Sigmoid colon (tissue), 7 donors: ENCODE measurements at places on chromosomes 13 and 19. TPM values are rescaled to one million over a fixed set of nuclear protein-coding genes. Genes with fewer than 3 reads are reported as not detected.

Gene NDFIP2
- 9.4 TPM for total RNA-seq

Gene ZFP36
- total RNA-seq: 78.1 TPM

Gene ZNF208
- total RNA-seq: 11.7 TPM

Gene PRR36
- total RNA-seq: not detected

DNA sequence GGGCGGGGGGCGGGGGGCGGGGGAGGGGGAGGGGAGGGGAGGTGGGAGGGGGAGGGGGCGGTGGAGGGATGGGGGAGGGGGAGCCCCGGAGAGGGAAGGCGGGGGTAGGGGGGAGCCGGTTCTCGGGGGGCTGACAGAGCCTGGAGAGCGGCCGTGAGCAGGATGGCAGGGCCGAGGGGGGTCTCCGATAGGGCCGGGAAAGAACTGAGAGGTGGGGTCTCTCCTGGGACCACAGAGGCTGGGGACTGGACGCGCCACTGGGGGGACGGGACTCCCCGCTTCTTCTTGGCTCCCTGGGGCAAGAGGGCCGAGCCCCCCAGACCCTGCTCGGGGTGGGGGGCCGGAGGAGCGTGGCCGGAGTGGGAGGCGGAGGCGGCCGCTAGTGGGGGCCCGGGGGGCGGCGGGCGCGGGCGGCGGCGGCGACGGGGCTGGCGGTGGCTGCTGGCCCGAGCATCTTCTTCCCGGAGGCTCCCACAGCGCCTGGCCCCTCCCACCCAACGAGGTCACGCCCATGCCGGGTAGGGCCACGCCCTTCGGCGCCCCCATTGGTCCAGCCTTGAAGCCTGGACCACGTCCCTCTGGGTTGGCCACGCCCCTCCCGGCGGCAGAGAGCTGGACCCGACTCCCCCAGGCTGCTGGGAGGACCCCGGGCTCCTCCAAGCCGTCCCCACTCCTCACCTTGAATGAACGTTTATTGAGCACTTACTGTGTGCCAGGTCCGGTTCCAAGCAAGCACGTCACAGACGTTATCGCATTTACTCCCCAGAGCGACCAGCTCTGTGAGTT, at the start of gene NOVA2:
Gene NOVA2, minus strand, starts transcription at position 313 of the 786 bp plus-strand sequence. CDS start 514 bp downstream, outside the sequence.
- peak within 1 kb of the TSS; percentile 40 for H3K4me3 ChIP-seq
- DNase-seq: peak; percentile 75
- H3K27me3 ChIP-seq: peaks cover 19% of the 10 kb centered on the region
- H3K27ac ChIP-seq: peak within 1 kb of the TSS; percentile 65

GRCh38 chr19:33624586-33624985, 2.8 kb downstream of the CHST8 start:
- no peak overlapping the region for H3K27ac ChIP-seq
- H3K27me3 ChIP-seq: peaks cover 60% of the 10 kb centered on the region
- no peak overlapping the region for H3K4me3 ChIP-seq
- DNase-seq: no peak

DNA sequence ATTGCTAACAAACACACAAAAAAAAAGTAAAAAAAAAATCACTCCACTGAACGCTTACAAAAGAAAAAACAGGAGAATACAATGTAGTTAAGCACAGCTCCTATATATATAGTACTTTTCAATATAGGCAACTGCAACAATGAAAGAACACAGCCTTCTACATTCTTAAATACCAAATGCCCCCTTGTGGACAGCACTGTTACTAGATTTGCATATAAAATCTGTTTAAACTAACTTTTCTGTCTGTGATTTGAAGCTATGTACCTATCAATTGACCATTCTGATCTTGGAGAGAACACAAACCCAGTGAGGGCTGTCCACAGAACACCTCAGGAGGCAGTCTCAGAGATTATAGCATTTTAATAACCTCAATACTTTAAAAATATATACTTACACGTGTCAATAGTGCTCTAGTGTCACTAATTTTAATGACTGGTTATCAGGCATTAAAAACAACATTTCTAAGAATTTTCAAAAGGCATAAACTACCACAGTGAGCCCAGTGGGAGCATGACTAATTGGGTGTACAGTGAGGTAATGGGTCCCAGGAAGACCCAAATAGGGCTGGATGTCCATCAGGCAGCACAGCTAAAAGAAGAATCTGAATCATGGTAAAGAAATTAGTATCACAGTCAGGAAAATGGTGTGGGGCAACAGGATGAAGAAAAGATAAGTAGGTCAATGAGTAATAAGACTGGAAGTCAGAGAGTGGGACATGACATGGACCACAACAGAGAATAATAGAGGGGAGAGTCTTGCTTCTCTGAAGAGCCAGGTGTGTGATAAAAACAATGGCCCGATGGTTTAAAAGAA, 22.2 kb downstream of the CCDC169 start:
- no peaks in the 10 kb centered on the region for H3K27me3 ChIP-seq
- H3K4me1 ChIP-seq: no peaks in the 10 kb centered on the region
- DNase-seq: no peak
- no peak overlapping the region for H3K4me3 ChIP-seq
- H3K36me3 ChIP-seq: no peaks in the 10 kb centered on the region

DNA sequence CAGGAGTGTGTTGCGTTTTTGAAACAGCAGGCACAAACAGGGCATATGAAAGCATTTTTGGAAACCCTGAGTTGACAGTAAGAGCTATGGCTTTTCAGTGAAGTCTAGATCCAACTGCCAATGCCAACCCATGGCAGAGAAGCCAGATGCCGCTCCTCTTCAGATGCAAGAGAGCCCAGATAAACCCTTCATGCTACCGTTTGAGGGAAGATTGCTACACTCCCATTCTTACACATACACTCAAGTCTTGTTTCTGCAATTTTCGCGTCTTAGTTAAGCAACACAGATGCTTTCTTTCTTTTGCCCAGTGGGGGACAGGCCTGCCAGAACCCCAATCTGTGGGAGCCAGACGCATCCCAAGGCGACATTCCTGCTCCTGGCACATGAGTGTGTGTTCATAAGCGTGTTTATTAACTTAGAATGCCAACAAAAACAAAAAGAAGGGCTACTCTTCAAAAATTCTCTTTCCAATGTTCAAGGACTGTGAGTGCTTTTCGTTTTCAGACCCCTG, 10.4 kb downstream of the BORCS8 start:
- H3K4me3 ChIP-seq: no peak overlapping the region
- no peaks in the 10 kb centered on the region for H3K27me3 ChIP-seq
- H3K36me3 ChIP-seq: peaks cover 13% of the 10 kb centered on the region
- no peaks in the 10 kb centered on the region for H3K4me1 ChIP-seq
- no peak overlapping the region for H3K27ac ChIP-seq

- no peaks in the 10 kb centered on the region for H3K27me3 ChIP-seq
- H3K27ac ChIP-seq: no peak overlapping the region
- no peaks in the 10 kb centered on the region for H3K36me3 ChIP-seq
- DNase-seq: no peak
- H3K4me1 ChIP-seq: no peaks in the 10 kb centered on the region
These were observed 2801.9 kb downstream of the PCDH9 start for GRCh38 chr13:64428196-64428595.

- peak; percentile 99 for DNase-seq
- H3K4me3 ChIP-seq: peak overlapping the region; percentile 91
- H3K27me3 ChIP-seq: no peaks in the 10 kb centered on the region
- peaks cover 48% of the 10 kb centered on the region for H3K4me1 ChIP-seq
- H3K27ac ChIP-seq: peak overlapping the region; percentile 100
- no peaks in the 10 kb centered on the region for H3K36me3 ChIP-seq
These were observed 539 bp downstream of the U2AF1L4 start for GRCh38 chr19:35744430-35745327.

DNA sequence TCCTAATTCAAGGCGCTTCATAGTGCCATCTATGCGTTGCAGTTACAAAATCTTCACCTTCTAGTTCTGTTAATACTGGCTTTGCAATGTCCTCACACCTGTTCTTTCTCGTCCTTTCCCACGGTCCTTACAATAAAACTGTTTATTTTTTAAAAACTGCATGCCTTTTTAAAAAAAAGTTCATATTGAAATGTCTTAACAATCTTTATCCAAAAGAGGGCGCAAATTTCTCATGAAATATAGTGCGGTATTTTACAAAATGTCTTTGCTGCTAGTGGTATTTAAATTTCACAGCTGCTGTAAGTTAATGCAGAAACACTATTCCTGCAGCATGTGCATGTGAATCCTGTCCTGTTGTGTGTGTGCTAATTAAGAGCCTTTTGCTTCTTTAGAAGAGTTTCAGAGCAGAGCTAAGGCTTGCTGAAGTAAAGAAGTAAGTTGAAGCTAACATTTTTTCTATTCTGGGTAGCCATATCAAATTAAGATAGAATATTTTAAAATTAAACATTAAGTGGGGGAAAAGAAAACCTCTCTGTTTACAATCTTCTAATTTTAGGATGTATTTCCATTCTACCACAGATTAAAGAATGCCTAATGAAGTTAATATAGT, 15.8 kb upstream of the CLDN10 start:
- H3K36me3 ChIP-seq: no peaks in the 10 kb centered on the region
- H3K4me3 ChIP-seq: no peak overlapping the region
- H3K27me3 ChIP-seq: no peaks in the 10 kb centered on the region
- no peak overlapping the region for H3K27ac ChIP-seq
- H3K4me1 ChIP-seq: peaks cover 6% of the 10 kb centered on the region
- DNase-seq: no peak

GRCh38 chr19:30276011-30276882, 95.9 kb upstream of the ZNF536 start:
- no peaks in the 10 kb centered on the region for H3K36me3 ChIP-seq
- H3K4me3 ChIP-seq: no peak overlapping the region
- DNase-seq: no peak
- no peak overlapping the region for H3K27ac ChIP-seq

DNA sequence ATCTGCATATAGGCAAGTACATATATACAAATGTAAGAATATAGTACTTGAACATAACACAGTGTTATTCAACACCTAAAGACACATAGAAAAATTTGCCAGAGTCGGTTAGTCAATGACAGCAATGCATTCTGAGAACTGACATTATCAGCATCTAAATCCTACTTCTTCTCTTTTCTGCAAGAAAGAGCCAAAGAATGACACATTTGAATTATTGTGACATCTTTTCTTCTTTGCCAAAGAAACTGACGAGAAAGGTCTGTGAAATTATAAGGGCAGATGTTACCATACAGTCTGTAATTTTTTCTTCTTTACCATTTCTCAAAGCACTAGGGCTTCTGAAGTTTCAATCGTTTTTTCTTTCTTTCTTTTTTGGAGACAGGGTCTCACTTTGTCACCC, 350.9 kb upstream of the NBEA start:
- no peaks in the 10 kb centered on the region for H3K36me3 ChIP-seq
- DNase-seq: no peak
- H3K27me3 ChIP-seq: no peaks in the 10 kb centered on the region
